MG63 (cell line): ENCODE measurements at places on chromosomes 4 and X. TPM values are rescaled to one million over a fixed set of nuclear protein-coding genes. Genes with fewer than 3 reads are reported as not detected.

DNA sequence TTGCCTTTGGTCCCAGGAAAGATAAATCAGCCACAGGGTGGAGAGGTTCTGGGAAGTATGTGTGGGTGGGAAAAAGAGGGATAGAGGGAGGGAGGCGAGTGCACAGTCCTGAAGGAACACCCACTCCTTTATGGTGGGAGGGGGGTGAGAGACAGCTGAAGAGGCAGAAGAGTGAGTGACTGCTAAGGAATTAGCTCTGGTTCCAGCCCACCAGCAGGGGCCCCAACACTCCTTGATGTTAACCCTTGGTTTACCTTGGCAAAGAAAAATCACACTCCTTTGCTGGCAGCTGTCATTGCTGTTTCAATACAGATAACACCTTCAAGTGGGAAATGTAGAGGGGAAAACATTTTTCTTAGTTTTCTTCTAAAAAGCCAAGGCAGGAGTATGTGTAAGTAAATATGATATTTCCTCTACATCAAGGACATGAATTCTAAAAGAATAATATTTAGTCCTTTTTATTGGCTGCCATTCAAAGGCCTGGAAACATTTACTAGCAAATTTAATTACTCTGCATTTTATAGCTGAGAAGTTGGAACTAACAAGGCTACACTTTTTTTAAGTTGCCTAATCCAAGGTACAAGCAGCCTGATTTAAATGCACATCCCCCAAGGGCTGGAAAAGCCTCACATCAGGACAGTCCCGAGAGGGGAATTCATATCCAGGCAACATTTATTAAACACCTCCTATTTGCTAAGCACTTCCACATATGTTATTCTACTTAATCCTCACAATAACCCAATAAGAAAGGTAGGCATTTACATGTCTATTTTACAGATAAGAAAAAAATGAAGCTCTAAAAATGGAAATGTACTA is 81.7 kb downstream of the HS6ST2 start:
- DNase-seq: peak; percentile 6

- DNase-seq: no peak
These were observed 112.7 kb downstream of the BCOR start for GRCh38 chrX:39985071-39985470.

- DNase-seq: no peak
These were observed 22.0 kb downstream of the CT47C1 start for GRCh38 chrX:119094819-119095218.

DNA sequence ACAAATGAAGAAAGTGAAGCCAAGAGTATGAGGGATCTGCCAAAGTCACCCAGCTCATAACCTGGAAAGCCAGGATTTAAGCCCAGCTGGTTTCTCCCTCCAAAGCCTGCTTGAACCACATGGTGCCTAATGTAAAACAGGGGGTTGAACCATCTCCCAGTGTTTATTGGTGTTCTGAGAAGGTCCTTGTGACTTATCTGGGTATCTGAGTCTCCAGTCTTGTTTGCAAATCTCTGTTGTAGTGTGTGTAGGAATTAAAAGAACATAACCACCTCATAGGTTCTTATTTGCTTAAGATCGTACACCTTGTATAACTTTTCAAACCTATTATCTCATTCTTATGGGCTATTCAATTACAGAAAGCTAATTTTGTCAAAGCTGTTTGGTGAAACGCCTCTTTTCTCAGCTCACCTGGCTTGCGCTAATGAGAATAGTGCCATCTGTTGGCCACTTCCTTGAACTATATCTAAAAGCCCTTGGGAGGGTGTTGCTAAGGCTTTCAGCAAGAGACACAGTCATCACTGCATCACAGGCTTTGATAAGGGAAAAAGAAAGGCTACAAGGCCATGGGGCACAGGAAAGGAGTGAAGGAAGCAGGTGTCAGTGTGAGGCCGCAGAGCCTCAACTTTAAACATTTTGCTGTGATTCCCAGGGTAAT is 34.0 kb downstream of the ETDB start:
- DNase-seq: no peak

DNA sequence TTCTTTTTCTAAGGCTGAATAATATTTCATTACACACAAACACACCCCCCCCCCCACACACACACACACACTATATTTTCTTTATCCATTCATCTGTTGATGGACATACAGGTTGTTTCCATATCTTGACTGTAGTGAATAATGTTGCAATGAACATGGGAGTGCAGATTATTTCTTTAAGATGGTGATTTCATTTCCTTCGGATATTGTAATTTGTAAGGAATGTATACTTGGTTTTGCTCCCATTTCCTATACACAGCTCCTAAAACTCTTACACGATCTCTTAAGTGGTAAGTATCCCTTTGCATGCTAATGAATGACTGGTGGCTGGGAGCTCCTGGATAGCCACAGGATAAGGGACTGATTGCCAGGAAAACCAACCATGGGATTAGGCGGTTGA is 14.7 kb upstream of the RBMXL3 start:
- peak; percentile 7 for DNase-seq

GRCh38 chr4:126136922-126137781 is 822.4 kb downstream of the FAT4 start:
- DNase-seq: no peak

DNA sequence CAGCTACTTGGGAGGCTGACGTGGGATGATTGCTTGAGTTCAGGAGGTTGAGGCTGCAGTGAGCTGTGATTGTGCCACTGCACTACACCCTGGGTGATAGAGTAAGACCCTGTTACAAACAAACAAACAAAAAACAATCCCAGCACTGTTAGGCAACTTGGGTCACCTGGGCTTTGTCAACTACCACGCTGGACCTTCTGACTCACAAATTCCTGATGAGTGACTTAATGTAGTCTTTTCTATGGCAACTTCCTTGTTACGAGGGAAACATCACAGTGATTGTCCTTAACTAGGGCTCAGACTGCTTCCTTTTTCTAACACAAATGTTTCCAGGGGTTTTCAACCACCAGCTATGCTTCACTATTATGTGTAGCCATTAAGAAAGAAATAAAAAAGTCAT is 128.8 kb upstream of the GPC4 start:
- no peak for DNase-seq

GRCh38 chrX:53642337-53642736 is 44.2 kb downstream of the HUWE1 start:
- DNase-seq: no peak

DNA sequence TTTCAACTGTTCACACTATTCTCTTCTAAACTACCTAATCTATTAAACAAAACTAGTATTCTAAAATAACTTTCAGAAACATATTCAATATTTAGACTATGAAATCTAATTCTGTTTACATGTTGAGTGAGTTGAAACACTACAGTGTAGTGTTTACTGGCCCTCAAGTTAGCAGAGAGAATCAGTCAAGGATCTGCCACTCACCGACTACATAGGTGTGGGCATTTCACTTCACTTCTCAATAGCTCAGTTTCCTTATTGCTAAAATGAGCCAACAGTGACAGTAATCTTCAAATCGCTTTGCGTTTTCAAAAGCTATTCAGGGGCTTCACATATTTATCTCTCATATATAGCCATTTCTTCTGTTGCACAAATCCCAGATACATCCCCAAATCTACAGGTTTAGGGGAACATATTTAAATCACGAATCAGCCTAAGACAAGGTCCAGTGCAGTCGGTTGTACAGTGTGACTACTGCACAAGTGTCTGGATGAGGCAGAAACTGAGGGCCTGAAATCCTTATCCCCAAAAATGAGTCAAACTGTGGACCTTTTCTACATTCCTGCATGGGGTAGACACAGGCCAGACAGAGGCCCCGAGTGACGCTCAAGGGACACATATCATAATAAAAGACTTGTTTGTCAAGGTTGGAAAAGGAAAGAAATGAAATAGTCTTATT is 129.8 kb downstream of the PPP3CA start:
- no peak for DNase-seq

- no peak for DNase-seq
These were observed 2.6 kb upstream of the DTHD1 start for GRCh38 chr4:36278789-36279188.

GRCh38 chrX:156008915-156009314 is 11.4 kb downstream of the IL9R start:
- DNase-seq: no peak

DNA sequence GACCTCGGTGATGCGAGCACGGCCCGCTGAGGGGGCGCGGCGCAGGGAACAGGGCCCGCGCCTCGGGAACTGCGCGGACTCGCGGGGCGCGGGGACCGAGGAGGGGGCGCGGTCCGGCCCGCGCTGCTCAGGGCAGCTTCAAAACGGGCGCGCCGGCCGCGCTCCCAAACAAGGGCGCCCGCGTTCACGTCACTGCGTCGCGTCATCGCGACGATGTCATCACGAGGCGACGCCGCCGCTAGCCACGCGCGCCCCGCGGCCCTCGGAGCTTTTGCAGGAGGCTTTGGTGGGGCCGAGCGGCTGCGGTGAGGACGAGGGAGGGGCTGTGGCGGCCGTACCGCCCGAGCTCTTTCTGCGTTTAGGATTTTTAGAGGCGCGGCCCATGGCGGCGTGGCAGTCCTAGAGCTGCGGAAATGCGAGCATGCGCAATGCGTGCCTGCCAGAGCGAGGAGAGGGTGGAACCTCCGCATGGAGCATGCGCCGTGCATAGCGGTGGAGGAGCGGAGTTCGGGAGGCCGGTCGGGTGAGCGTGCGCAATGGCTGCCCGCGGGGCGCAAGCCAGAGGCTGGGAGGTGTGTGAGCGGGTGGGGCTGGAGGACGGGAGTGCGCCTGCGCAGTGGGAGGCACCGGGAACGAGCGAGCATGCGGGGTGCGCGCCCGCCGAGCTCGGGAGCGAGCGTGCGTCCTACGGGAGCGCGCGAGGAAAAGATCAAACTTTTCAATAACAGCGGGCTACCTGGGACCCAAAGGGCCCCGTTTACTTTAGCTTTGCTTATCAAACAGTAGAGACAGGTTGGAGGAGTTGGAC is at the start of gene PPP2R3B:
TSS of gene PPP2R3B (minus strand) at position 140 of the 808 bp plus-strand sequence. CDS start 216 bp downstream, outside the sequence.
- DNase-seq: peak; percentile 98

DNA sequence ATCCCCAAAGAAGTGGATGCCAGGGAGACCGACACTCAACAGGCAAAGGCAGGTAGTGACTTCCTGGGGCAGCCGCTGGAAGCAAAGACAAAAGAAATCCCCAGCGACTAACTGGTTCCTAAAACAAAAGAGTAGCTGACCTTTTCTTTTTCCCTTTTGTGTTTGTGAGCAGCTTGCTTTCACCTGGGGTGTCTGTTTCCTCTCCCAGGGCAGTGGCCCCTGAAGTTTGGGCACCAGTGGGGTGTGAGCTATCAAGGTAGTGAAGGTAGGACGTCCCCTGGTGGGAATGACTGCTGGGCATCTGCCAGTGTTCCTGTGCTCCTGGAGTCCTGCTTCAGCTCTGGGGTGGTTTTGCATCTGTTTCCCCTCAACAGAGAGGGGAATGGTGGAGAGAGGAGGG is 41.6 kb upstream of the STIM2 start:
- DNase-seq: no peak

GRCh38 chrX:40415675-40416074 is 165.1 kb upstream of the ATP6AP2 start:
- peak; percentile 43 for DNase-seq

DNA sequence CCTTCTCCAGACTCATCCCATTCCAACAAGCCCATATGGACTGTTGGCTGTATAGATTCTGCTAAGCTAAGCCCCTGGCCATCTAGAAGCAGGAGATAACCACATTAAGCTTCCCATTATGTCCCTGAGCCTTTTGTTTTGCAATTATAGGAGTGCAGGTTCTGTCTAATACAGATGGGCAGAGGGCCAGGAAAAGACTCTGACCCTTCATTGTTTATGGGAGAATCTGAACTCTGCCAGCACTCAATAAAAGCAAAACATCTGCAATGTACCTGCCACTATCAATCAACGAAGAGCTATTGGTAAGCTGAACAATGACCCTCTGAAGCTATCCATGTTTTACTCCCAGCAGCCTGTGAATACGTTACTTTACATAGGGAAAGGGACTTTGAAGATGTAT is 207.3 kb upstream of the CLNK start:
- no peak for DNase-seq

GRCh38 chr4:101160792-101161592 is 186.3 kb downstream of the PPP3CA start:
- DNase-seq: no peak

SH3D19 gene
- total RNA-seq: 5.3 and 7.0 TPM in 2 replicates

IL13RA2 gene
- total RNA-seq: 2.4 TPM in 1 of 2 replicates, not detected in the other

TXK gene
- not detected in 2 replicates for total RNA-seq

ADGRG4 gene
- total RNA-seq: not detected in 2 replicates

RAI2 gene
- total RNA-seq: not detected in 2 replicates

MORF4L2 gene
- 919 and 2,011 TPM in 2 replicates for total RNA-seq

POF1B gene
- not detected in 2 replicates for total RNA-seq

ATRX gene
- total RNA-seq: 17.1 and 44.3 TPM in 2 replicates

MGARP gene
- 105 and 125 TPM in 2 replicates for total RNA-seq

ARHGAP24 gene
- 1.5 and 4.7 TPM in 2 replicates for total RNA-seq
